ENCODE measurements at places on chromosomes 6 and 20.
A peak's percentile ranks its signal among the peaks of the same experiment; 100 is the strongest.

DNA sequence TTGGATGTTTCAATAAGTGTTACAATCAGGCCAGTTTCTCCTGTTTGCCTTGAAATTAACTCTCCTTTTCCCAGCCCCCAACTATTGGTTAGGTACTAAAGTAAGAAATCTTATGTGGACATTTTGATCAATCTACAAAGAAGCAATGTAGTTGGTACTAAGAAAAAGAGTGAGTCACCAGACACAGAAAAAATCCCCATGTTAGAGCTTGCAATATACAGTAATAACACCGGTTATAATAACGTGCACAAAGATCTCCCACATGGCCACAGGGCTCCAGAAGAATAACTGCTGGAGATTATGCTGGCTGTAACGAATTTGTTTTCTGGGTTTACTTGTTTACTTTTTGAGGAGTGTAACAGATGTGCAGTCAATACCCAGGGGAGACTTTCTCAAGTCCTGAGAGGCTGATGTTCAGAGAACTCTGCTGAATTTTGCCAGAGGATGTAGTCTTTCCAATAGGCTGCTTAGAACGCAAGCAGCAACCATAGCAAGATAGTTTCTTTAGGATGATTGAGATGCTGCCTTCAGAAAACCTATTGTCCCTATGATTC lies 166.2 kb upstream of the SPACA1 start:
- no peak for DNase-seq

GRCh38 chr20:62570403-62570802 lies 71.9 kb upstream of the SLCO4A1 start:
- DNase-seq, result no peak

DNA sequence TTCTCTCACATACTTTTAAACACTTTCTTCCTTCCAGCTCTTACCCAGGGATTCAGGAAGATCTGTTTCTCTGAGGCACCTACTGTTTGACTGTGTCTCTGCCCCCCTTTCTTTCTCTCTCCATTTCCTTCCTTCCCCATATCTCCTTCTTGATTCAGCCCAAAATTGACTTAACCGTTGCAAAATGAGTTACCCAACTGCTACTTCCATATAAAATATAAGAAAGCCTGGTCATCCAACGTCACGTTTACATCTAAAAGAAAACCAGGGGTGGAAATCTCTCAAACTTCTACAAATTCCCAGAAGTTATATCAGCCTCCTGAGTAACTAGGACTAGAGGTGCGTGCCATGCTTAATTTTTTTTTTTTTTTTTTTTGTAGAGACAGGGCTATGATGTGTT lies 95.2 kb upstream of the INSM1 start:
- DNase-seq, result no peak

DNA sequence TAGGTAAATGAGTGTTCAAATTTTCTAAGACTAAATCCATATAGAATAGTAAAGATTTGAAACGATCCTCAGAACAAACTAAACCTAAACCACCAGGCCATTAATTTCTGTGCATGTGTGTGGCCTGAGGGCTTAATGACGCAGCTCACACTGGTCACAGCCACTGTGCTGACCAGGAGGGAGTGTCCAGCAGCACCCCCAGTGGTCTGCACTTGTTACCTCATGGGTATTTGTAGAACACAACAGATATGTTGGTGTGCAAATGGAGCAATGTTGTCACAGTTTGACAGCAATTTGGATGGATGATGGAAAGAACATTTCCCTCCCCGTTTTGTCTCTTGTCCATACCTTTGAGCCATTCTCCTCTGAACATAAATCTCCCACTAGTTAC lies 122.4 kb upstream of the EXOC2 start:
- DNase-seq, result no peak

DNA sequence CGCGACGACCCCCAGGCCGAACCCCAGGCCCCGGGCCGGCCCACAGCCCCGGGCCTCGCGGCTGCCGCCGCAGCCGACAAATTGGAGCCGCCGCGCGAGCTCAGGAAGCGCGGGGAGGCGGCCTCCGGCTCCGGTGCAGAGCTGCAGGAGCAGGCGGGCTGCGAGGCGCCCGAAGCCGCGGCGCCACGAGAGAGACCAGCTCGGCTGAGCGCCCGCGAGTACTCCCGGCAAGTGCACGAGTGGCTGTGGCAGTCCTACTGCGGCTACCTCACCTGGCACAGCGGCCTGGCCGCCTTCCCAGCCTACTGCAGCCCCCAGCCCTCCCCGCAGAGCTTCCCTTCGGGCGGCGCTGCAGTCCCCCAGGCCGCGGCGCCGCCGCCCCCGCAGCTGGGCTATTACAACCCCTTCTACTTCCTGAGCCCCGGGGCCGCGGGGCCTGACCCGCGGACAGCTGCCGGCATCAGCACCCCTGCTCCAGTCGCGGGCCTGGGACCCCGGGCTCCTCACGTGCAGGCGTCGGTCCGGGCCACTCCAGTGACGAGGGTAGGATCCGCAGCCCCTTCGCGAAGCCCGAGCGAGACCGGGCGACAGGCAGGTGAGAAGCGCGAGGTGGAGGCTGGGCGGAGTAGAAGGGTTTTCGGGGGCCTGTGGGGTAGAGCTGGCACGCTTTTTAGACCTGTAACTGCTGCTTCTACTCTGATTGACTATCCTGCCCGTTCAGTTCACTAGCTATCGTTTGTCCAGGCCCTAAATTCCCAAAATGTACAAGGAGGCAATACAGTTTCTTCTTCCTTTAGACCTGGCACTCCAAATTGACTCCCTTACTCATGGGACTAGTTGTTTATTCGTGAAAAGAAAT lies 654 bp downstream of the FAM8A1 start:
- peak; percentile 44 for DNase-seq
